Activated CD8-positive, alpha-beta T cell treated with anti-CD3 and anti-CD28 coated beads for 36 hours (primary cell): ENCODE measurements at places on chromosomes 5 and 9. TPM values are rescaled to one million over a fixed set of nuclear protein-coding genes. Genes with fewer than 3 reads are reported as not detected.

IFNK gene
- total RNA-seq, result not detected

DNA sequence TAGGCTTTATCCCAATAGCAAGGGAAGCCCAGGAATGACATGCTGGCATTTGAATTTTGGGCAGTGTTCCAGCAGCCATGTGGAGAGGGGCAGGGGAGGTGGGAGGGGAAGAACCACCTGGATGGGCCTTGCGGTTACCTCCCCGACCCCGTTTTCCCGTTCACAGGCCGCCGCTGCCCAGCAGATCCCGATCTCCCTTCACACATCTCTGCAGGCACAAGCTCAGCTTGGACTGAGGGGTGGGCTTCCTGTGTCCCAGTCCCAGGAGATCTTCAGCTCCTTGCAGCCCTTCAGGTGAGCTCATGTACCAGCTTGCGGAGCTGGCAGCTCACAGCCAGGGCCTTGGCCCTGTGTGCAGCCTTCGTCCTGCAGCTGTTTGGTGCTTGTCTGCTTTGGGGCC, 15.7 kb upstream of the POMT1 start:
- H3K27me3 ChIP-seq, result no peaks in the 10 kb centered on the region
- H3K4me1 ChIP-seq, result peaks cover 2% of the 10 kb centered on the region
- no peak for DNase-seq

DNA sequence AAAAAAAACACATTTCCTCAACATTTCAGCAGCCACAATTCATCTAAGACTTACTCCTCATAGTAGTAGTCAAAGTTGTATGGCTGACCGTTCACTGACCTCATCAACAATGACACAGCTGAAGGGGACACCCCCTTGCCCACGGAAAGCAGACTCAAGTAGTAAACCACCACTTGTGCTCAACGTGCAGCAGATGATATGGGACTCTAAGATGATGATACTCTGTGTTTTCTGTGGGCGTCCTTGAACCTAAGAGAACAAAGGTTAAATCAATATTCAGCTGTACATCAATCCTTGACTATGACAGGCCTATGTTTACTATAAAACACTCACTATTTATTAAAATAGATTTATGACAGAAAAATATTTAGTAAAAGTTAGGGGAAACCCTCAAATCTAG, 71.6 kb downstream of the SETX start:
- no peak overlapping the region for H3K4me3 ChIP-seq
- peaks cover 48% of the 10 kb centered on the region for H3K36me3 ChIP-seq

DNA sequence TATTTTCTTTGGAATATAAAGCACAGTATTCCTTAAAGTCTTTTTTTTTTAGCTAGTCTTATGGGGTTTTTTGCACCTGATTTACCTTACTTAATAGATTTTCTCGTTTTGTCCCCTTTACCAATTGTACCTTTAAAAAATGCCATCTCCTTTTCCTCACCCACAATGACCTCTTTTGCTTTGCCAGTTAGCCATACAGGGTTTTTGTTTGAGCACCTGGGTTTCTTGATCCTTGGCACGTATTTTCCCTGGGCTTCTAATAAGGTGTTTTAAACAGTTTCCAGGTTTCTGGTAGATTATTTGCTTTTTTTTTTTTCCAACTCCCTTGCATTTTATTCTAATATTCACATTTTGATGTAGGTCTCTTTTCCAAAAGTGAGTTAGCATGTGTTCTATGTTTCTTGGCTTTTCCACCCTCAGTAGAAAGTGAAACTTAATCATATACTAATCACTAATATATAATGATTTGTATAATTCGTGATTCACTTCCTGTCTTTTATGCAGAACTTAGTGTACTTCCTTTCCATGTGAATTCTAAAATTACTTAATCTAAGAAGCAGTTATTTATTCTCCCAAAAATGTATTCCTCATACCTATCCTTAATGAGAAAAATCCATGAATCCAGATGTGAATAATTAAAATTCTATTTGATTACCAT, 673.9 kb upstream of the RGMB start:
- DNase-seq, result no peak
- no peaks in the 10 kb centered on the region for H3K36me3 ChIP-seq
- H3K27ac ChIP-seq, result no peak overlapping the region
- no peaks in the 10 kb centered on the region for H3K4me1 ChIP-seq
- H3K4me3 ChIP-seq, result no peak overlapping the region

DNA sequence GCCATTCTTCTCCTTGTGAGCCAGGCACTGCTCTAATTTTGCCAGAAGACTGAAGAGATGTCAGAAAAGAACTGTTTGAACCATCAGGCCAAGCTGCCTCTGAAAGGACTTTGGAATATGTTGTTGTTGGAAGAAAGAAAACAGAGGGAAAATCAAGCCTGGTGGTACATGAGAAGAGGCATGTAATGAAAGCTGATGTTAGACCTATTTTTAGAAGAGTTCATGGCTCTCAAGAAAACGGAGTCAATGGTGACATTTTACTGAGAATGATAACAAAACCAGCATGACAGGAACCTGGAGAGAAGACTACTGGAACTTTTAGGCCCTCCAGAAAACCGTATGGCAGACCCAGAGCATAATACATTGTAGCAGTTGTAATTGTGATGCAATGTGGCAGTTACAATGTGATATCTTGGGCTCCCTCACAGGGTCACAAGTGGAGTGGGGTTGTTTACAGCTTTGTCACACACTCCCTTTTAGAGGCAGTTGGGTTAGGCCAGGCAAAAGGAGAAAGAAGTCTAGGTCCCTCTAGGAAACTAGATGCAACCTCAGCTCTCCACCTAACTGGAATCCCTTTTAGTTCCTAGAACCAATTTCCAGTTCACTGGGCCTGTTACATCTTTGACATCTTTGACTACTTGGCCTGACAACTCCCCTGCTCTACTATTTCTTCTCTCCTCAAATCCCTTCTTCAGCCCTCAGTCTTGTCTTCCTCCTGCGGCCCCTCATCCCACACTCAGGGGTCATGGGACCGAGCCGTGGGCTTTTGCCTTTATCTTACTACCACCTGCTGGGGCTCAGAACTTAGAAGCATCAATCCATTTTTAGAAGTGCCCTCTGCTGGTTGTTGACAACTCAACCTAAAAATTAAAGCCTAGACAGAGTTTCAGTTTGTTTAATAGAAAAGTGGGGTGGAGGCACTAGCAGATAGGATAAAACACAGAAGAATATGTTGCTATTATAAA, 61.2 kb upstream of the JAK2 start:
- peak overlapping the region; percentile 65 for H3K27ac ChIP-seq
- H3K4me3 ChIP-seq, result no peak overlapping the region
- H3K4me1 ChIP-seq, result peaks cover 28% of the 10 kb centered on the region
- no peaks in the 10 kb centered on the region for H3K27me3 ChIP-seq

ZDHHC11B gene
- total RNA-seq, result 0.59 TPM

KIF4B gene
- not detected for total RNA-seq

- no peak overlapping the region for H3K27ac ChIP-seq
- no peak overlapping the region for H3K4me3 ChIP-seq
- no peak for DNase-seq
- H3K4me1 ChIP-seq, result no peaks in the 10 kb centered on the region
- H3K36me3 ChIP-seq, result no peaks in the 10 kb centered on the region
Observed at GRCh38 chr5:95794070-95794516, 28.4 kb downstream of the GLRX start.
